ENCODE measurements at places on chromosomes 11 and 22. TPM values are rescaled to one million over a fixed set of nuclear protein-coding genes. Genes with fewer than 3 reads are reported as not detected.

DNA sequence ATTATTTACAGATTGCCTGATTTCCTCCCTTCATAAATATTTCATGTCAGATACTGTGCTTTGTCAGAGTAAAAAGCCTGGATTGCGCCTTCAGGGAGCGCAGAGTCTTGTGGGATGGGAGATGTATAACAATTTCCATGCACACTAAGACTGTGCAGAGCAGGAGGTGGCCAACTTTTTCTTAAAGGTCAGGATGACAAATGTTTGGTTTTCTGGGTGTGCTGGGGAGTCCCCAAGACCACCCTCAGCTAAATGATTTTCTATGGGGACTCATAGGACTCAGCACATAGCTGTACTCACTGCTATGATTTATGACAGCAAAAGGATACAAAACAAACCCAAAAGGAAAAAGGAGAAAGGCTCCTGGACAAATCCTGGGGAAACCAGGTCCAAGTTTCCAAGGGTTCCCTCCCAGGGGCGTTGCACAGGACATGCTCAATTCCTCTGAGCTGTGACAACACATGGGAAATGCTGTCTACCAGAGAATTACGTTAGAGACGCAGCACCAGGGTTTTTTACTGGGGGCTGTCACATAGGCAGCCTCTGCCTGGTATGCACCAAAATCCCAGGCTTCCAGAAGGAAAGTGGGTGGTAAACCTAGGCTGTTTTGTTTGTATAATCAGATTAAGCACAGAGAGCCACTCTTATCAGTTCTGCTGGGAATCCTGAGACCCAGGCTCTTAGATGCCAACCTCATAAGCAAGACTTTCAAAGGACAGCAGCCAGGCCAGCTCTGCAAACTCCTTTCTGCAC, 59.1 kb downstream of the CSNK2A3 start:
- DNase-seq, result no peak

GRCh38 chr11:12182302-12182675, 71.9 kb downstream of the MICAL2 start:
- DNase-seq, result no peak

GRCh38 chr11:4886186-4886585, 4.5 kb downstream of the OR51T1 start:
- DNase-seq, result no peak

- DNase-seq, result no peak
Observed at GRCh38 chr11:88603091-88603867, 265.7 kb upstream of the CTSC start.

The KLHL35 gene
- not detected for polyA plus RNA-seq

The BCO2 gene
- 0.20 TPM for polyA plus RNA-seq

The OR4D5 gene
- polyA plus RNA-seq, result not detected

GRCh38 chr11:57239348-57239747, 2.3 kb upstream of the APLNR start:
- no peak for DNase-seq

The NLRP14 gene
- polyA plus RNA-seq, result not detected

The CARD16 gene
- 294 TPM for polyA plus RNA-seq

DNA sequence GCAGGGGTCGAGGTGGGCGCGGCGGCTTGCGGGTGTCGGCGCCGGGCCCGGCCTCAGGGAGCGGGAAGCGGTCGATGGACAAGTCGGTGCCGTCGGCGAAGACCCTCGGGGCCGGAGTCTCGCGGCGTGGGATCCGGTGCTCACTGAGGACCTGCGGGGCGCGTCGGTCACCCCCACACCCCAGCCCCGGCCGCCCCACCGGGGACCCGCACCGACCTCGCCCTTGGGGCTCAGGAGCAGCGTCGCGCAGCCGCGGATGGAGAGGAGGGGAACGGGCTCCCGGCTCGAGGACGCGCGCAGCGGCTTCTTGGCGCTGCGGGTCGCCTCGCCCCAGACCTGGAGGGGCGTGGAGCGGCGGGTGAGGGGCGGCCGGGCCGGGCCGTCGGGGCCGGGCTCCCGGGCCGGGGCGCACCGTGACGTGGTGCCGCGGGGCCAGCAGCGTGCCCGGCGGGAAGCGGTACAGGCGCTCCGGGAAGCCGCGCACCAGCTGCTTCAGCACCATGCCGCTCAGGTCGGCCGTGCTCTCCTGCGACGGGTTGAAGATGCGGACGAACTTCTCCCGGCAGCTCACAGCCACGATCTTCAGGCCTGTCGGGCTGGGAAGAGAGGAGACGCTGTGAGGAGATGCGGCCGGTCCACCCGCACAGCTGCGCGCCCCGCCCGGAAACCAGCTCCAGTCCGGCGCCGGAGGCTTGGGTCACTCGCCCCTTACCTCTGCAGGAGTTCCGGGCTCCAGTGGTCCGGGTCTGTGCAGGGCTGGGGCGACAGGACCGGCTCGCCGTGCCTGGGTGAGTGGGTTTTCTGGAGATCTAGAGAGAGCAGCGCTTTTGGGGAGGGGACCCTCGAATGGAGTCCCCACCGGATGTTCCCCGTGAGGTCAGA, 4.5 kb downstream of the LMNTD2 start:
- no peak for DNase-seq

- peak; percentile 14 for DNase-seq
Observed at GRCh38 chr22:27761000-27761399, 40.6 kb downstream of the MN1 start.

GRCh38 chr11:77444261-77444660, 29.6 kb downstream of the PAK1 start:
- peak; percentile 56 for DNase-seq

DNA sequence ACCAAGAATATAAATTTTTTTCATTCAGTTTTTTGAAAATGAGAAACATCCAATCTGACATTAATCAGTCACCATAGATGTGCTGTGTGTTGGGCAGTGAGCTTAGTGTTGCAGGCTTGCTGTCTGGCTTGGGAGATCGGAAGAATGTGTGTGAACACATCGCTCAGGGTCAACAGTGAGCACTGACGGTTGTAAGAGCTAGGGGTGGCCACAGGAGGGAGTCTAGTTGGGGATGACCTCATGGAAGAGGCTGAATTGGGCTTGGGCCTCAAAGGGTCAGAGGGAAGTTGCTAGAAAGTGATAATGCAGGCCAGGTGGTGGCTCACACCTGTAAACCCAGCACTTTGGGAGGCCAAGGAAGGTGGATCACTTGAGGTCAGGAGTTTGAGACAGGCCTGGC, 375.4 kb downstream of the DDX10 start:
- DNase-seq, result no peak

DNA sequence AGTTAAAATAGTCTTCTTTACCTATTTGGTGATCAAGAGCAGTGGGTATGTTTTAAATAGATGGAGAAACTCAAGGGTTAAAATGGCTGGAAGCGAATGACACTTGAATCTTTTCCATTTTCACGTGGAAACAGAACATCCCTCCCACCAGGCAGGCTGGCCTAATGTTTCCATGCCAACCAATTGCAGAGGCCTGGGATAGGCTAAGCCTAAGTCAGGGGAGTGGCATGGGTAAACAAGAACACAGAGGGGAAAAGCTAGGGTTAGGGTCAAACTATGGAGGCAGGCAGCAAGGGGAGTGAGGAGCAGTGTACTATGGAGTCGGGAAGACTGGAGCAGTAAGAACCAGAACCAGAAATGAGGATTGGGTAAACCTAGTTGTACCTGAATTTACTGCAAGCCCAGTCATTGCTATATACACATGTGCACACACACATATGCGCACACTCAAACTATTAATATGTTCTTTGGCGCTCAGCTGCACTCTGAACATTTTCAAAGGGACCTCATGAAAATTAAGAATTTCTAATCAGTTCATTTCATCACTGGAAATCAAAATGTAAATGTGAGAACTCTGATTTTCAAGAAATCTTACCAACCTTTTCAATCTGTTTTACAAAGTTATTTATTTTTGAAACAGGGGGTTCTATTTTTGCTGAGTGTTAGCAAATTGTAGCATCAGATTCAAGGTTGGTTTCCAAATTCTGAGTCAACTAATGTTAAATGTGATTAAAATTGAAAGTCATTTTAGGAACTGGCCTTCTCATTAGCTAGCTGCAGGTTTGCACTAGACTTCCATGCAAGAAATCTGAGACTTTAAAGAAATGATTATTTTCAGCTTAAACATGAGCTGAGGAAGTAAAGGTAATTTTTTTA, 327.0 kb upstream of the CCDC90B start:
- DNase-seq, result no peak

Measured in CD14-positive monocyte (primary cell).